Activated CD4-positive, alpha-beta T cell treated with anti-CD3 and anti-CD28 coated beads, Interleukin-2, amount 10 ng/mL, durations not matched to agents 7 days and 5 days (primary cell): ENCODE measurements at places on chromosomes 11 and 22. TPM values are rescaled to one million over a fixed set of nuclear protein-coding genes. Genes with fewer than 3 reads are reported as not detected.

DNA sequence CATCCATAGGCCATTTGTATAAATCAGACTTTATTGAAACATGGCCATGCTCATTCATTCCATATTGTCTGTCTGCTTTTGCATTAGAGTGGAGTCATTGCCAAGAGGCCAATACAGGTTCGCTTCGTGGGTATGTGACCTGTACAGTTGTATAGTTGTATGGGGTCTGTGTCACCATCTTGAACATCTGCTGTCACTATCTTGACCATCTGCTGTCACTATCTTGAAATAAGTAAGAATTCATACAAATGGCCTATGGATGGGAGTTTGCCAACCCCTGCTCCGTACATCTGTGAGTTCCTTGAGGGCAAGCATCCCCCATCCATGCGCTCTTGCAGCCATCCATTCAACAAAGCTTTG is 44.4 kb upstream of the ANO1 start:
- H3K36me3 ChIP-seq: no peaks in the 10 kb centered on the region
- no peak overlapping the region for H3K27ac ChIP-seq
- H3K4me1 ChIP-seq: no peaks in the 10 kb centered on the region
- H3K27me3 ChIP-seq: no peaks in the 10 kb centered on the region
- DNase-seq: no peak
- H3K4me3 ChIP-seq: no peak overlapping the region

Gene PRG2
- 0.40 TPM for total RNA-seq

GRCh38 chr22:31138126-31138525 is 2.2 kb downstream of the PLA2G3 start:
- H3K4me1 ChIP-seq: no peaks in the 10 kb centered on the region
- H3K36me3 ChIP-seq: no peaks in the 10 kb centered on the region

DNA sequence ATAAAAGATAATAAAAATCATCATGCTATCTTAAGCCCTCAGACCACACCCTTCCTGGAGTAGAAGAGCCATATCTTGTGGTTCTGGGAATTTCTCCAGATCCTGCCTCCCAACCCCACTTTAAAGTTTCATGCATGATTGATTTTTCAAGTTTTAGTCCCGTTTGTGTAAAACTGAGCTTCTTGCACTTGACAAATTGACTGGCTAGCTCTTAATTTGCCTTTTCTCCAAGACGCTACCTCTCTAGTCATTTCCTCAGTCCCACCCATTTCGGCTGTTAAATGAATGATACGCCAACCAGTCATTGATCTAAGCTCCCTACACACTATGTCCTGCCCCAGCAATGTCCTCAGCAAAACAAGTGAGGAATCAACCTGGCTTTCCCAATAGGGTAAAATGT is 71.8 kb upstream of the TEAD1 start:
- H3K36me3 ChIP-seq: no peaks in the 10 kb centered on the region
- H3K27me3 ChIP-seq: peaks cover 30% of the 10 kb centered on the region
- no peak for DNase-seq
- H3K4me3 ChIP-seq: no peak overlapping the region
- H3K27ac ChIP-seq: no peak overlapping the region
- H3K4me1 ChIP-seq: peaks cover 8% of the 10 kb centered on the region

GRCh38 chr11:76234416-76235232 is 28.3 kb upstream of the WNT11 start:
- H3K4me1 ChIP-seq: peaks cover 59% of the 10 kb centered on the region
- peak; percentile 15 for DNase-seq
- peak overlapping the region; percentile 94 for H3K27ac ChIP-seq
- H3K36me3 ChIP-seq: no peaks in the 10 kb centered on the region
- H3K4me3 ChIP-seq: peak overlapping the region; percentile 75

Gene OR51A7
- total RNA-seq: not detected

Gene HBG1
- total RNA-seq: not detected

- no peaks in the 10 kb centered on the region for H3K27me3 ChIP-seq
- no peak overlapping the region for H3K4me3 ChIP-seq
- peaks cover 48% of the 10 kb centered on the region for H3K4me1 ChIP-seq
These were observed 17.4 kb upstream of the TMPRSS6 start for GRCh38 chr22:37126882-37127281.

Gene SF3B2
- total RNA-seq: 223 TPM

Gene LDHAL6A
- total RNA-seq: not detected

- no peak overlapping the region for H3K27ac ChIP-seq
- H3K4me3 ChIP-seq: no peak overlapping the region
- H3K36me3 ChIP-seq: no peaks in the 10 kb centered on the region
- no peaks in the 10 kb centered on the region for H3K4me1 ChIP-seq
These were observed 39.4 kb upstream of the CFAP300 start for GRCh38 chr11:102007567-102008437.

DNA sequence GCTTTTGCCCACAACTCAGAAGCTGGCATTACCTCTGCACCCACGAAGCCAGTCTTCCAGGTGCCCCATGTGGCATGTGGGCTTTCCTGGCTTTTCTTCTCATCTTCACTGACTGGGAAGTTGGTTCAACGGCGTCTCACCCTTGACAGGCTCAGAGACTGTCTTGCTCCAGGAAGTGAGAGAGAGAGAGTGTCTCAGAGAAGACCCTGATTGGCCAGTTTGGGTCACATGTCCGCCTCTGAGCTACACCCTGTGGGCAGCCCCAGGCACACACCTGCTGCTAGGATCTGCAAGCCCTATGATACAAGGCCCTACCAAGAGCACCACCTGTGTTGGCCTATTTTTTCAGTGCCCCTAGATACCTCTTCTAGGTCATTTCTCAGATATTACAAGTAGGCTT is 39.0 kb downstream of the RTL6 start:
- H3K4me3 ChIP-seq: no peak overlapping the region
- H3K27me3 ChIP-seq: peaks cover 2% of the 10 kb centered on the region
- peak overlapping the region; percentile 10 for H3K27ac ChIP-seq

DNA sequence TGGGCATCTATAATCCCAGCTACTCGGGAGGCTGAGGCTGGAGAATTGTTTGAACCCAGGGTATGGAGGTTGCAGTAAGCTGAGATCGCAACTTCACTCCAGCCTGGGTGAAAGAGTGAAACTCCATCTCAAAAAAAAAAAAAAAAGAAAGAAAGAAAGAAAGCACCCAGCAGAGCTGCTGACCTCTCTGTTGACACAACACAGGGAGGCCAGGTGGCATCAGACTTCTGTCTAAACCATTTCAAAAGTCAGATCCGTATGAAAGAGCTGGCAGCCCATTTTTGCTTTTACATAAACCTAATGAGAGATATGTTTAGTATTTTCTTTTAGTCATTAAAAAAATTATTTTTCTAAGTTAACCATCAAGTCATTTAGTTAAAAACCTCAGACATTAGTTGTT is 64.4 kb upstream of the RRM1 start:
- peaks cover 2% of the 10 kb centered on the region for H3K4me1 ChIP-seq
- no peaks in the 10 kb centered on the region for H3K27me3 ChIP-seq
- H3K27ac ChIP-seq: peak overlapping the region; percentile 31
- peaks cover 59% of the 10 kb centered on the region for H3K36me3 ChIP-seq

DNA sequence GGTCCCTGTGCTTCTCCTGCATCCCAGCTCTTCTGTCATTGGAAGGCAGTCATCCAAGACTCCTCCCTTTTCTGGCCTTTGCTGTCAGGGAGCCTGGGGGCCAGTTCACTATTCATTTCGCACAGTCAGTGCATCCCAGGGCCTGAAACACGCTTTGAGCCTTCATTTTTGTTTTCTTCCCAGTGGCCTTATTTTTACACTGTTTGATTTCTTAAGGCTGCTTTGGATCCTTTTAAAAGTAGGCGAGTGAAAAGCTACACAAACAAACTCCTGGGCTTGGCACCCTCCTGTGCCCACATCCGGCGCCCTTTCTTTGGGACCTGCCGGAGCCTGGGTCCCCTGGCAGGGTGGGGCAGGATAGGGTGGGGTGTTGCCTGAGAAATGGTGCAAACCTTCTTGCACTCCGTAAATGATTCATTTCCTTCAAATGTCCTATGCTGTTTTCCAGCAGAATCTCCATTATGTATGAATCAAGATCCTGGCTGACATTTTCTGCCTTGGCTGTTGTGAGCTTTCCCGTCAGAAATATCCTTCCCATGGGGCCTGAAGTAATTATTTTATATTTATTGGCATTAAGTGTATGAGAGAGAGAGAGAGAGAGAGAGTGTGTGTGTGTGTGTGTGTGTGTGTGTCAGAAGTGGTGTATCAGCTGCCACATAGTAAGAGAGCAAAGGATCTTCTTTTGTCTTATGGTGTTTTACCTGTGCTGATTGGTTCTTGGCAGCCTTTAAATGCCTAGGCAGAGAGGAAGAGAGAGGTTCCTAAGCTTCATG is 45.6 kb downstream of the BCR start:
- H3K4me1 ChIP-seq: peaks cover 74% of the 10 kb centered on the region
- H3K27me3 ChIP-seq: no peaks in the 10 kb centered on the region
- DNase-seq: peak; percentile 59
- peaks cover 34% of the 10 kb centered on the region for H3K36me3 ChIP-seq
- H3K27ac ChIP-seq: peak overlapping the region; percentile 92
- H3K4me3 ChIP-seq: peak overlapping the region; percentile 50

GRCh38 chr11:65526744-65527143 is 1.9 kb downstream of the SCYL1 start:
- H3K27ac ChIP-seq: no peak overlapping the region
- peak overlapping the region; percentile 81 for H3K4me3 ChIP-seq
- DNase-seq: no peak
- H3K27me3 ChIP-seq: no peaks in the 10 kb centered on the region
- peaks cover 68% of the 10 kb centered on the region for H3K4me1 ChIP-seq
- H3K36me3 ChIP-seq: peaks cover 27% of the 10 kb centered on the region

Gene OR4D5
- not detected for total RNA-seq

Gene MB
- 0.20 TPM for total RNA-seq

- no peak overlapping the region for H3K27ac ChIP-seq
- no peak overlapping the region for H3K4me3 ChIP-seq
- DNase-seq: no peak
- H3K4me1 ChIP-seq: no peaks in the 10 kb centered on the region
- no peaks in the 10 kb centered on the region for H3K27me3 ChIP-seq
- H3K36me3 ChIP-seq: no peaks in the 10 kb centered on the region
These were observed 137.5 kb downstream of the FAM76B start for GRCh38 chr11:95652002-95652472.
